Activated naive CD4-positive, alpha-beta T cell treated with anti-CD3 and anti-CD28 coated beads for 36 hours (primary cell): ENCODE measurements at places on chromosomes 6 and 20. TPM values are rescaled to one million over a fixed set of nuclear protein-coding genes. Genes with fewer than 3 reads are reported as not detected.

DNA sequence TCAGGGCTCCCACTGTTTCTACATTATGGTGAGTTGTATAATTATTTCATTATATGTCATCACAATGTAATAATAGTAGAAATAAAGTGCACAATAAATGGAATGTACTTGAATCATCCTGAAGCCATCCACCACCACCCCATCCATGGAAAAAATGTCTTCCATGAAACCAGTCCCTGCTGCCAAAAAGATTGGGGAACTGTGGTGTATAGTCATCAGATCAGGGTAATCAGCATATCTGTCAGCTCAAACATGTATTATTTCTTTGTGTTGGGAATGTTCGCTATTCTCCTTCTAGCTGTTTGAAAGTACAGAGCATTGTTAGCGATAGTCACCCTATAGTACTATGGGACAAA, 33.8 kb upstream of the SLC22A23 start:
- no peak overlapping the region for H3K27ac ChIP-seq
- H3K4me1 ChIP-seq = no peaks in the 10 kb centered on the region
- peaks cover 12% of the 10 kb centered on the region for H3K27me3 ChIP-seq
- no peak for DNase-seq
- H3K4me3 ChIP-seq = no peak overlapping the region

DNA sequence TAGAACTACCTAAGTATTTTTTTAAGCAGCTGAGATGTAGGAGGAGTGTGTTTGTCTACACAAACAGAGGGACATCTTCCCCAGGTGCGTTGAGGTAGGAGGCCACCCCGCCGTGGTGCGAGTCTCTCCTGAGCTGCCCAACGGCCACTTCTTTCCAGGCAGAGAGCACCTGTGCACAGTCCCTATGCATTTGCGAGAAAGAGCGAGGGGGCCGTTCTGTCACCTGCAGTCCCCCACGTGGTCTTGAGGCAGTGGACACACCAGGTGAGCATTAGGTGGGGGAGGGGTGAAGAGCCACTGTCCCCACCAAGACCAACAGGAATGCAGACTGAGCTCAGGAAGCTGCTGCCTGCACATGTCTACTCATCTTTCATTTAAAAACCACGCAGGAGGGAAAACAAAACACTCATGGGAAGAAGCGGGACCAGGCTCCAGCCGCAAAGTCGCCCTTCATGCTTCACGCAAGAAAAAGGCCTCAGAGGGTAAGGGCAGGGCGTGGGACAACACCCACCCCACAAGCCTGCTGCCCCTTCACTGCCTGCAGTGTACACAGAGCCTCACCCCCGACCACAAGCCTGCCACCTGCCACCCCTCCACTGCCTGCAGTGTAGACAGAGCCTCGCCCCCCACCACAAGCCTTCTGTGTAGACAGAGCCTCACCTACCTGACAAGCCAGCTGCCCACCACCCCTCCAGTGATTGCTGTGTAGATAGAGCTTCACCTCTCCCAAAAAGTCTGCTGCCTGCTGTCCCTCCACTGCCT, 142.0 kb downstream of the DLL1 start:
- no peak for DNase-seq
- H3K27ac ChIP-seq = no peak overlapping the region
- peaks cover 3% of the 10 kb centered on the region for H3K27me3 ChIP-seq
- peaks cover 6% of the 10 kb centered on the region for H3K36me3 ChIP-seq
- peaks cover 39% of the 10 kb centered on the region for H3K4me1 ChIP-seq

- H3K36me3 ChIP-seq = peaks cover 15% of the 10 kb centered on the region
- H3K4me3 ChIP-seq = peak overlapping the region; percentile 0
- peaks cover 94% of the 10 kb centered on the region for H3K4me1 ChIP-seq
- DNase-seq = peak; percentile 47
- H3K27me3 ChIP-seq = no peaks in the 10 kb centered on the region
Observed at GRCh38 chr6:111803371-111803770, 69.9 kb downstream of the FYN start.

DNA sequence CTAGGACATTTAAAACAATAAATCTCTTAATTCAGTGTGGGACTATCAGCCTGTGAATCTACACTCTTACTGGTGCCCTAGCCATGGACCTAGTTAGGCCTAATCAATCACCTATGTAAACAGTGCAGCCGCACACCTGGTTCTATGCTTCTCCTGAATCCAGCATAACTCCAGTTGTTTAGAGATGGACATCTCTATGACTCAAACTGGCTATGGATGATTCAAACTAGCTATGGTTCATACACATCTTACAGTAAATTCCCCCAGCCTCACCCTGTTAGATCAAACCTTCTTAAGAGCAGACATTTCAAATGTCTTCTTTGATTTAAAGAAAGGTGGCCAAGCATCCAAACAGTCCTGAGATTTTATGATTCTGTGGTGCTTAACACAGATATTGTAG, 34.7 kb downstream of the SLC35B3 start:
- H3K4me3 ChIP-seq = no peak overlapping the region
- H3K36me3 ChIP-seq = peaks cover 7% of the 10 kb centered on the region

GRCh38 chr20:48841875-48842529, 14.2 kb upstream of the PREX1 start:
- H3K4me3 ChIP-seq = no peak overlapping the region
- H3K27ac ChIP-seq = no peak overlapping the region
- peaks cover 7% of the 10 kb centered on the region for H3K4me1 ChIP-seq

GRCh38 chr6:105087571-105088211, 92.1 kb downstream of the POPDC3 start:
- peaks cover 4% of the 10 kb centered on the region for H3K27me3 ChIP-seq
- H3K27ac ChIP-seq = no peak overlapping the region
- peak; percentile 53 for DNase-seq
- H3K36me3 ChIP-seq = no peaks in the 10 kb centered on the region
- H3K4me1 ChIP-seq = no peaks in the 10 kb centered on the region
- no peak overlapping the region for H3K4me3 ChIP-seq

DNA sequence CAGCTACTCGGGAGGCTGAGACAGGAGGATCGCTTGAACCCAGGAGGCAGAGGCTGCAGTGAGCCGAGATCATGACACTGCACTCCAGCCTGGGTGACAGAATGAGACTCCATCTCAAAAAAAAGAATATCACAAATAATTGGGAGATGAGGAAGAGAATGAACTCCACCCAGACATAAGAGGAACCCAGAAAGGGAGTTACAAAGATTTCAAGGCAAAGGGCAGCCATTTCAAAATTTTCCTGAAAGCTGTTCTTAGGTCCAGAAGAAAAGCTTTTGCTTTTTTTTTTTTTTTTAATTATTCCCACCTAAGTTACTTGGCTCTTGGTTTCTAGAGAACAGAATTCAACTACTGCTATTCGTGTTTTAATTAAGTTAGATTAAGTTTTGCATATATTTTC, 23.8 kb downstream of the MYB start:
- no peak for DNase-seq
- H3K27me3 ChIP-seq = no peaks in the 10 kb centered on the region
- no peak overlapping the region for H3K4me3 ChIP-seq
- H3K4me1 ChIP-seq = peaks cover 9% of the 10 kb centered on the region
- no peak overlapping the region for H3K27ac ChIP-seq

GRCh38 chr20:49570828-49571552, 3.1 kb upstream of the PTGIS start:
- H3K4me3 ChIP-seq = no peak overlapping the region
- H3K27ac ChIP-seq = no peak overlapping the region
- peaks cover 34% of the 10 kb centered on the region for H3K27me3 ChIP-seq
- no peaks in the 10 kb centered on the region for H3K36me3 ChIP-seq
- H3K4me1 ChIP-seq = peaks cover 3% of the 10 kb centered on the region

GRCh38 chr6:36128073-36128472, 2.2 kb upstream of the MAPK13 start:
- H3K4me3 ChIP-seq = no peak overlapping the region

The CAPN11 gene
- not detected for total RNA-seq

The GPLD1 gene
- total RNA-seq = 0.74 TPM

The SNAP91 gene
- not detected for total RNA-seq

The NNAT gene
- total RNA-seq = 0.91 TPM

The PGM3 gene
- 19.8 TPM for total RNA-seq
